ENCODE measurements at places on chromosomes 7 and 10.

DNA sequence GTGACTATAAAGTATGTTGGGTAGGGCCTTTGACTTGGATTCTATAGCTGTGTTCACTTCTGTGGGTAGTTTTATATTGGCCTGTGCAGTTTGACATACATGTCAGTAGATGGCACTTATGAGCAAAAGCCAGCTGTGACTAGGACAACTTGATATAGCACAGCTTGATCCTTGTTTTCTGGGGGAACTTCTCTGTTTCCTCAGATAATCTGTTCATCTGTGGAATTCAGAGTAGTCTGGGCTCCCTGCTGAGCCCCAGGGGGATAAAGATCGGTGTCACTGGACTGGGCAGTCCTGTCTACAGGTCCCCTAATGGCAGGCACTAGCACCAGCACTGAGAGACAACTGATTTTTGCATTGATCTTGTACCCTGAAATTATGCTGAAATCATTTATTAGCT, 25.4 kb downstream of the CYP2C9 start:
- peak; percentile 70 for DNase-seq

DNA sequence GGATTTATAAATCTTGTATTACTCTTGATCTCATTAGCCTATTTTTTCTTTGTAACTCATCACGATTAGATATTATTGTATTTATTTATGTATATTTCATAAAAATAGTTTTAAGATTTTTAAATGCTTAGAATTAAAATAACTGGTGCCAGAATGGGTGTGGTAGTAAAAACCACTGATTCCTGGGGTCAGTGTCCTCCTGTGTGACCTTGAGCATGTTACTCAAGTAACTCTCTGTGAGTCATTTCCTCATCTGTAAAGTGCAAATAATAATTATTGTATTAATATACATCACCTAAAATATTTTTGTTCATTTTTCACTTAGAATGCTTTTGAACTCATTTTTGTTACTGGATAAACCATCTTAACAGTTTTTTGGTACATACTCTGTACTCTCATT, 91.3 kb upstream of the TMEM229A start:
- DNase-seq = no peak

- DNase-seq = peak; percentile 38
Observed at GRCh38 chr7:103075337-103075918, 488 bp downstream of the ARMC10 start.

- DNase-seq = no peak
Observed at GRCh38 chr10:110698340-110698739, 54.2 kb downstream of the RBM20 start.

DNA sequence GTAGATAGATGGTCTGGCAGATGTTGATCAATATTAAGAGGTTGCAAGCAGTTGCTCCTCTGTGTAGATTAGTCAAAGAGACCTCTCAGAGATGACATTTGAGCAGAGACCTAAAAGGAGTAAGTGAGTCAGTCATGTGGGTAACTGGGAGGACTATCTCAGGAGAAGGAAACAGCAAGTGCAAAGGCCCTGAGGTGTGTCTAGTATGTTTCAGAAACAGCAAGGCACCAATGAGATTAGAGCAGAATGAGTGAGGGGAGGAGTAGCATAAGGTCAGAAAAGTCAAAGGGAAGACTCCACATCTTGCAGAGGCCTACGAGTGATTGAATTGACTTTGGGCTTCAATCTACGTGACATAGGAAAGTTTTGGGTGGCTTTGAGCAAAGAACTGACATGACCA, 89.8 kb upstream of the COL1A2 start:
- DNase-seq = no peak

DNA sequence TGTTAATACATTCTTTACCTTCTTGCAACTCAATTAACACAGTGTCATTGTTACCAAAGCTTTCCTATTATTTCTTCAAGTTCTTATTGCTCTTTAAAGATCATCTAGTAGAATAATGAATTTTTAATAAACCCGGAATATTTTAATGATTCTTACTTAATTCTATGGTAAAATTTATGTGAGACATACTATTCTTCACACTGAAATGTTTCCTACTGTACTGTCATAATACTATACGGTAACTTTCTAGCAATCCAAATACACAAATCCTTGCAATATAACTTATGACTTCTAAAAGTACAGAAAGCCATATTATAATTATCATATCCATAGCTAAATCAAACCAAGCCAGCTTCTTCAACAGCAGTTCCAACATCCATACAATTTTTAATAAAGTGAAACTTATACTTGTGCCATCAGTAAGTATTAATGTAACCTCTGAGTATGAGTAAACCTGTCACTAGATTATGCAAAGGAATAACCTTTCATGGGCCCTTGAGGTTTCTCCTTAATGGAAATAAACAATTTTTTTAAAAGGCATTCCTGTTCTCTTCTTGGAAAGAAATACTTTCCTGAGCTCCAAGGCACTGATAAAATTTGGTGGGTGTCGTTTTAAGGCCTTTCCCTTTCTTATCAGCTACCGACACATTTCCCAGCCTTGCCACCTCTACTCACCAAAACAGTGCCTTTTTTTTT, 87.4 kb downstream of the IMMP2L start:
- DNase-seq = peak; percentile 90

DNA sequence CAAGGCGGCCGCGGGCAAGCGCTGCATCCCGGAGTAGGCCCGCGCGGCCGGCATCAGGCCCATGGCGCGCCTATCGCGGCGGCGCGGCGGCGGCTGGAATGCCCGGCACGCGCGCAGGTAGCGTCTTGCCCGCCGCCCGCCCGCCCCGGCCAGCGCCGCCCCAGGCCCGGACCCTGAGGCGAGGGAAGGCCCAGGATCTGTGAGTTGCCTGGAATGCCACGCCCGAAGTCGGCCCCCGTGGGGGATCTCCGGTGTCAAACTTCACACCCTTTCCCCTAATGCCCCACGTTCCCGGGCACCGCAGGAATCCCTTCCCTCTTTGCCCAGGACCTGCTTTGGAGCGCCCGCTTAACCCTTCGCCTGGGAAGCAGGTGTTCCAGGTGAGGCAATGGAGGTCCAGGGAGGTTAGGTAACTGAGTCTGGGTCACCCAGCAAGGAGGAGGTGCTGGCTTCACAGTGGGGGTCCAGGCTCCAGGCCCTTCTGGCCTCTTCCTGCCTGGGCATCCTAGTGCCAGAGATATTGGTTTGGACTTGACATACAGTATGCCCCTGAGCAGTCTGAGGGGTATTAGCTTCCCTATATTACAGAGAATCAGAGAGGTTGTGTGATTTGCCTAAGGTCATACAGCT, 138.1 kb downstream of the ARHGAP22 start:
- no peak for DNase-seq

DNA sequence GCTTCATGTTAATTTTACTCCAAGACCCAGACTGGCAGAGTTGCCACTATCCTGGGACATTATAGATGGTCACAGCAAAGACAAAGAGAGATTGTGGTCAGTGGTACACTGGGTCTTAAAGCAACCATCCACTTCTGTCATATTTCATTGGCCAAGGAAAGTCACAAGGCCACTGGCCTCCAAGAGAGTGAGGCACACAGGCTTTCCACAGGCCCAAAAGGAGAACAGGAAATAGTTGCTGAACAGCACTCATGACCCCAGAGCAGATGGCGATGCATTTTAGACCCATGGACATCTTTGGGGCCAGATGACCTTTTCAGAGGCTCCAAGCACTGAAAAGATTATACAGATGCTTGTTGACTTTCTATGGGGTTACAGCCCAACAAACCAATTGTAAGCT, 97.4 kb downstream of the ARID5B start:
- no peak for DNase-seq

DNA sequence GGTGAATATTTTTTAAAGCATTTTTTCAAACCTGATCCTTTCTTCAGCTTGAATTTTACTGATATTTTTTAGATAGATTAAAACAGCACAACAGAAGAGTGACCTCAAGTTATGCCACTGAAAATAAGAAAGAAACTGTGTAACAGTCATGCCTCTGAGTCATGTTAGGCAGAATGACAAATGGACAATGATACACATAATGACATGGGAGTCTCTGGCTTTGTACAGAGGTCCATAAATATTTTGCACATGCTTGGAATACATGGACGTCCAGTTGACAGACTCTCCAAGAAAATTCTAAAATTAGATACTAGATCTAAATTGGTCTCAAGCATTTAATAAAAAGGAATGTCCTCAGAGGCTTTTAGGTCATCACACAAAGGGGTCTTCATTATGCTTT, 21.9 kb upstream of the SEMA3A start:
- DNase-seq = no peak

GRCh38 chr7:79872176-79872575, 262.5 kb upstream of the GNAI1 start:
- no peak for DNase-seq

- peak; percentile 77 for DNase-seq
Observed at GRCh38 chr7:13990319-13990983, 985 bp upstream of the ETV1 start.

DNA sequence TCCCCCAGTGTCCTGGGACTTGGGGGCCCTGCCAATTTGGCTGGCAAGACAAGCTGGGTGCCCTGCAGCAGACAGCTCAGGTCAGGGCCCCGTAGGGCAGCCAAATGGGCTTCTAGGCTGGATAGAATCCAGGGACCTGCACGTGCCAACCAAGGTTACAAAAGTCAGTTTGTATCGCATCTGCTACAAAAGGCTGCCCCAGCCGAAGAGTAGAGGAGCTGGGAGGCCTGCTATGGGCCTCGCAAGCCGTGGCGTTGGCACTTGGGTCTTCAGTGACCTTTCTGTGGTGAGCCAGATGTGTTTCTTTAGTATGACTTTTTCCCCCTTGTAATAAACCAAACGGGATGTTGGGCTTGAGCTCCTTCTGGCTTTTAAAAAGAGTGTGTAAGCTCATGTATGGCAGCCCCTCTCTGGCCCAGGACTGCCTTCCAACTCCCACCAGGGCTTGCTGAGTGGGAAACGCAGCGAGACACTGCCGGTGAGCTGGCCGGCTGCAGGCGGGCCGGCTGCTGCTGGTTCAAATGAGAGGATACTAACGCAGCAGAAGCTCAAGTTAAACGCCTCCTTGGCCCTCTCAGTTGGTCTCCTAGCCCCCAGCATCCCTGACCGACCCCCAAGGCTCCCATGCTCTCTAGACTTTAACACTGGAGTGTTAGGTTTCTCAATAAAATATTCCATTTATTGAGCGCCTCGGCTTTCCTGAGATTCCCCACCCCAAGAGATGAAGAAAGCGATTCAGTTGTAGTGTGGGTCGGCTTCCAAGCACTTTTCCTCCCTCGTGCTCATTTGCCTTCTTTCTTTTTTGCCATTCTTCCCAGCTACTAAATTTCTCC, 3.1 kb upstream of the HOXA10 start:
- no peak for DNase-seq

DNA sequence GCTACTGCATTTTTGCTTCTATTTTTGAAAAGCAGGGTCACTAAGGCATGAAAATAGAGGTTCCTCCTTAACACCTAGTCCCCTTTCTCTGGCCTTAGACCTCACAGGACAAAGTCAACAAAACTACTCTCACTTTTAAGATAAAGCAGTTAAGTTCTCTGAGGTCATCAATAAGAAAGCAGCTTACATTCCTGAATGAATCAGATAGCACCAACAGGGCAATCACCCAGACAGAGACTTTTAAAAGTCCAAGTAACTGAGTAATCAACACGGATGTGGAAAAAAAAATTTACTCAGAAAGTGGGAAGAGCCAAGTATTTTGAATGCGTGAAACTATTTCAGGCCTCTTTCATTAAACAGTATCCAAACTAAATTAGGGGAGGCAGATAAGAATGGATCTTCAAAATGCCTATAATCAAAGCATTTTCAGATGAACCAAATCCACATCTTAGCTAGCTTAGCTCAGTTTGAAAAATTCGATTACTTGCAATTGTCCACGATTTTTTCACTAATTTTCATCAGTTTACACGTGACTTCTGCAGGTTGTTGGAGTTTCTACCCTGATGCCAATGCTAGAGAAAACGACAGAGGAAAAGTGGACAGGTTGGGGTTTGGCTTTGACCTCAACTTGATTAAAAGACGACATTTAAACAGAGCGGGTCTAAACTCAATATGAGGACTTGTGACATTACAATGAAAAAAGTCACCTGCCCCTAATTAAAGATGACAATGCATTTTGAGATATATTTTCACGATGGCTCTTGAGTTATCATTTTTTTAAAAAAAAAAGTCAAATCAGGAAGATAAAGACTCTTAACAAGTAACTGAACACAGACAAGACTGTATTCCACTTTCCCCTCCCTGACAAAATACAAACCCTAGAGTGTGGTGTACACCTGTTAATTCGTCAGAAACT, 1.6 kb downstream of the BEND7 start:
- DNase-seq = no peak

GRCh38 chr10:130498042-130498441, 361.9 kb downstream of the GLRX3 start:
- no peak for DNase-seq

DNA sequence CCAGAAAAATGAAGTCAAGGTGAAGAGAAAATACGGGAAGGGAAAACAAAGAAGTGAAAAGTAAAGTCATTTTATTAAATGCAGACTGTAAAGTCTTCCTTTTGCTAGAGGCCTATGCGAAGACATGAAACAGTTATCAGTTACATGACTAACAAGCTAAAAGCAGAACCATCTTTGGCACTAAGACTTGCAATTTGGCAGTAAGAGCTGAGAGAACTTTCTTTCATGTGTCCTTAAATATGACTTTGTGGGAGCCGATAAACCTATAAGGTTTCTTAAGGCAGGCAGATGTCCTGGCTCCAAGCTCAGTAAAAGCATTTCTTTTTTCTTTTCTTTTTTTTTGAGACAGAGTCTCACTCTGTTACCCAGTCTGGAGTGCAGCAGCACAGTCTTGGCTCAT, 10.4 kb downstream of the ANLN start:
- no peak for DNase-seq

GRCh38 chr10:130804778-130805634, 506.5 kb downstream of the TCERG1L start:
- no peak for DNase-seq

GRCh38 chr7:32914184-32914583, 22.6 kb upstream of the KBTBD2 start:
- DNase-seq = no peak

DNA sequence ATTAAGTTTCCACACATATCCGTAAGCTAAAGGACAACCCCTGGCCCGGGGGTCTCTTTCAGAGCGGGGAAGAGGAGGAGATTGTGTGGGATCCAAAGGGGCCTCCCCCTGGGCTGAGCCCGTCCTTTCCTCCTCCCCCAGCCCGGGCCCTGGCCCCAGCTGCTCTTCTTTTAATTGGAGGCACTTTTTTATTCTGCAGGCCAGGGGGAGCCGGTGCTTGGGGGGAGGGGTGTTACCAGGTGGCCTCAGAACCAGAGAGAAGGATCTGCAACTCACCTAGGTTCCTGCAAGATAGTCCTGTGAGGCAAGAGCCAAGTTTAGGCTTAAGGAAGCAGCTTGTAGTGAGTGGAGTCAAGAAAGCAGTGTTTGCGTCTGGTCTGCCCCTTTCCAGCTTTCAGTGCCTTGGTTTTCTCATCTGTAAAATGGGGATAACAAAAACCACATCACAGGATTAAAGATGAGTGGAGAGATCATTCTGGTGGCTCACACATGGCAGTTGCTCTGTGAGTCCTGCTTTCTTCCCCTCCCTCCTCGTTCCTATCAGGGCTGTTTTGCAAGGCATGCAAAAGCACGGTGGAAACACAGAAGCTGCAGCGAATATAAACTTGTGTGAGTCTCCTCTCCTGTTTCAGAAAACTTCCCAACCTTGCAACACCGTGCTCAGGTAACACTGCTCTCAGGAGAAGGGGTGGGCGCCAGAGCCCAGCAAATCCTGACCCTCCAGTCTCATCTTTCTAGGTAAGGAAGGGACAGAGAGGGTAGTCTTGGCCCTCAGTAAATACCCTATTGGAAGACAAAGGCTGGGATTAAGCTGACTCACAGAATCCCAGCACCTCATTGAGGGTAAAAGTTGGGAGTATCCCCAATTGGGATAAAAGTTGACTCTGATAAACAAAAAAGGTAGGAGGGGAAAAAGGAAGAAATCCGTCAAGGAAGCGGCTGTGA, 4.1 kb upstream of the TLX1 start:
- DNase-seq = no peak

GRCh38 chr7:55569797-55570196, 2.5 kb downstream of the VOPP1 start:
- no peak for DNase-seq
